Stimulated activated CD8-positive, alpha-beta memory T cell treated with anti-CD3 and anti-CD28 coated beads, Interleukin-4, amount 100 ng/mL, for 1 hour (primary cell): ENCODE measurements at places on chromosomes 13 and 19.

DNA sequence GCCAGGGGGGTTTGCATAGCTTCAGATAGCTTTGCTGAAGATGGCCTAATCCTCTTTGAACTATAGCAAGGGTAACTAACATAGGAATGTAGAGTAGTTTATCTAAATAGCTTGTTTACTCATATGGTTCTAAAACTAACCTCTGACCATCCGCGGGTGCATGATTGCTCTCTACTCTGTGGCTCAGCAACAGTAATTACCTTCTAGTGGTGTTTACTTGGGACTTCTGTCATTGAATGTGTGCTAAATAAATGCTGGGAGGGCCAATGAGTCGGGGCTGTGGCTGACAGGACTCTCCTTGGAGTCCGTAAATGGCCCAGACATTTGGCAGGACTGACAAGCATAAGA, 1461.9 kb downstream of the UQCRFS1 start:
- no peak for DNase-seq

DNA sequence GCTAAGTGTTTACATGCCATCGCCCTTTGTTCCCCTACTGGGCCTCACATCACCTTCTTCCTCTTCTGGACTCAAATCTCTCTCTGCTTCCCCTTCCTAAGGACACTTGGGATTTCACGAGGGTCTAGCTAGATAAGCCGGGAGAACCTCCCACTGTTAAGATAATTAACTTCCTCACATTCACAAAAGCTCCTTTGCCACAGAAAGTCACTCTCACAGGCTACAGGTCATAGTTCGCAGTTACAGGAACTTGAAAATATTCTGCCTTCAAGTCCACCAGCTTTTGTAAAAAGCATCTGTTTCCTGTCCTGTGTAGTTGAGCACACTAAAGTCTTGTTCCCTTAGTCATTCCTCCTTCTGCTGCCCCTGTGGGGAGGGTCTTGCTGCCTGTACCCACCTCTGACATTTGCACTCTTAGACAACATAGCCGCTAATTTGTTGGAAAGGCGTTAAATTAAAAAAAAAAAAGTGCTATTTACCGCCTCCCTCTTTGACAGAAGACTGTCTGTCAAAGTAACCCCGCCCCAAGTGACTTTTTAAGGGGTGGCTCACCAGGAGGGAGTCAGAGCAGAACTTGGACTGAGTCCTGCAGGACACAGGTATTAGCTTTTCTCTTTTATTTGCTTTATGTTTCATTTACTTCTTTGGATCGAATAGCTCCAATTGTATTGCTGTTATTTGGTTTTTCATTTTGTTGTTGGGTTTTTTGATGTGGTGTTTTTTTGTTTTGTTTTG, 26.8 kb upstream of the CEACAM21 start:
- no peak for DNase-seq

- no peak for DNase-seq
Observed at GRCh38 chr13:102606537-102607309, 9.9 kb downstream of the TPP2 start.

- no peak for DNase-seq
Observed at GRCh38 chr13:84912720-84913119, 886.5 kb downstream of the SLITRK6 start.

DNA sequence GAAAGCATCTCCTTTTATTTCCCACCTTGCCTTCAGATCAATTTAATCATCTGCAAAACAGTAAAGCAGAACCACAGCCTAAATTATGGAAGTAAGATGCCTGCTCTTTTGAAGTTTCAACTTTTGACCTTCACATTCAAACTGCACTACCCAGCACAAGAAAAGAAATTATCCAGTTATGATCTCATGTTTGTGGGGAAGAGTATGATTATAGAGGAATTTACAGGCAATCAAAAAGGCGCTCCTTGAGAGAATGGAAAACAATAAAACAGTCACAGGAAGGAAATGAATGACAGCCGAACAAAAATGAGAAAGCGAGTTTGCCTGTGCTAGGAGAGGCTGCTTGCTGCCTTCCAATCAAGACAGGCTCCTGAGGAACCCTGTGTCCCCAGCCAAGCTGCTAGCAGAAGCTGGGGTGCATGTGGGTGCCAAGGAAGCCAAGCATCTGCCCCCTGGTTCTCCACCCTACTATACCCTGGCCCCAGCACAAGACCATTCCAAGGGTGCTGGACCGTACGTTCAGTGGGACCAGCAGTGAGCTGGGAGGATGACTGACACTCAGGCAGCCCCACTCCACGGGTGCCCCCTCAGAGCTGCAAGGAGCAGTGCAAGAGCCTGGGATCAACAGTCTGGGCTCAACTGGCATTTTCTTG, 47.8 kb downstream of the PEPD start:
- no peak for DNase-seq
